ENCODE measurements at places on chromosomes 6 and 20.

DNA sequence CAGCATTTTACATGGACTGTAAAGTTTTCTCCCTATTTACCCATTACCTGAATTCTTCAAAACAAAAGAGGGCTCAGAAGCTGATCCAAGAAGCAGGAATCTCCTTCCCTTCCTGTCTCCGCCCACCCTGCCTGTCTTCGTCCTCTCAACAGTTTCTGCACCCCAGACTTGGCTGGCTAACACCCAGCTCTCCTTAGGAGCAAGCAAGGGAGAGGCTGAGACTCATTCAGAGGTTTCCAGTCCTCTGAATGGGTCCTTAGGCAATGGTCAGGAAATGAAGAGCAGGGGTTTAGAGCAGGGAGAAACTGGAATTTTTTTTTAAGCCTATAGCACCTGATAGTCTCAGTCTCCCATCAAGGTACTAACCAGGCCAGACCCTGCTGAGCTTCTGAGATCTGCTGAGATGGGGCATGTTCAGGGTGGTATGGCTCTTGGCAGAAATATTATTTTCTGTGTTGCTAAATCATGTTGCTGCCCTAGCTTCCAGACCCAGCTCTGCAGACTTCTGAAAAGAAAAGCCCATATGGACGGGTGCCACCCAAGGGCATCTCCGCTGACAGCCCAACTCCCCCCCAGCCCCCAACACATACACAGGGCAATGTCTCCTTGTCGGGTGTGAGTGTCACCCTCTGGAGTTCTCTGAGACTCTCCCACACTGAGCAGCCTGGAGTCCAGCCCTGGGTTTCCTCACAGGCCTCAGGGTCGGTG lies 74.6 kb upstream of the CD93 start:
- no peak for DNase-seq

DNA sequence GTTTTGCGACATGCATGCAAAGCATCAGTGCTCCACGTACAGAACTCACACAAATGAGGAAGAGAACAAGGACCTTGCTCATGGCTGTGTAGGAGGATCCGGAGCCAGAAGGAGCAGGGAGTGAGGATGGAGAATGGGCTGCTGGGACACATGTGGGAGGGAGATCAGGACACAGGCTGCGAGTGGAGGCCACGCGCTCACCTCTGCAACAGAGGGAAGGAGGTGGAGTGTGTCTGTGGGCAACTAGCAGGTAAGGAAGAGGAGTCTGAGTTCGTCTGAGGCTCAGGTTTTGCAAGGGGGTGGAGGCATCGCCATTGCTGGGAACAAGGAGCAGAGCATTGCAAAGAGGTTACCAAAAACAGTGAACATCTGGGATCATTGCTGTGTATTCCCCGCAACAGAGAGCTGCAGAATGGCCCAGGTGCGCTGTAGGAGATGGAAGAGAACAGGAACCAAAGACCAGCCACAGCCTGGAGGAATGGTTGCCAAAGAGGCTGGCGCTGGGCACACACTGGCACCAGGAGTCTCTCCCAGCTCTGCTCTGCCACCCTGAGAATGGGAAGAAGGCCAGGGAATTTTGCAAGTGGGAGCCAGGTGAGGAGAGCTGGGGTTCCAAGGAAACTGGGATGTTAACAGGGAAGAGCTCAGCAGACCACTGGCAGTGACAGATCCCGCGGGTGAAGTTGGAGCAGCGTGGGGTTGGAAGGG lies 90.0 kb upstream of the RPS6KA2 start:
- no peak for DNase-seq

DNA sequence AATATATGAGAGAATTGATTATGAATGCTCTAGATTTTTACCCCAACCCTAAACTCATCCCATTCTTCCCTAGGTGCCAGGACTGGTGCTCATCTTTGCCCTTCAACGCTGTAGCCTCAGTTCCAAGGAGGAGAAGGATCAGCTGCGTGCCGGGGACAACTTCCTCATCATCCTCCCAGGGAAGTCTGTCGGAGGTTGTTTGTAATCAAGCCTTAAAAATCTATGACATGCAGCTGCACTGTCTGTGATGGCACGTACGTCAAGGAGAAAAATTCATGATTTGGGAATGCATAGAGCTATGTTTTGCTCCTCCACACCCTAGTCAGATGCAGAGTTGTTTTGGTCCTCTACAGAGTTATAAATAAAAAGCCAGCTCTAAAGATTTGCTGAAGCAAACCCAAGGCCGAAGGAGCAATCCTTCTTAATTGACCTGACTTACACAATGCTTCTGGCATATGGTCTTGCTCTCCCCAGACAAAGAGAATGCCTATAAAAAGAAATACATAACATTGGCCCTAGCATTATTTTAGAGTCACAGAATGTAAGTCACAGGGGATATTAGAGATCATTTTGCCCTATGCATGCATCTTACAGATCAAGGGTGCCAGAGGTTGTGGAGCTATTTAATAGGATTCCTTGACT lies 244.2 kb downstream of the HIVEP2 start:
- DNase-seq, result no peak

DNA sequence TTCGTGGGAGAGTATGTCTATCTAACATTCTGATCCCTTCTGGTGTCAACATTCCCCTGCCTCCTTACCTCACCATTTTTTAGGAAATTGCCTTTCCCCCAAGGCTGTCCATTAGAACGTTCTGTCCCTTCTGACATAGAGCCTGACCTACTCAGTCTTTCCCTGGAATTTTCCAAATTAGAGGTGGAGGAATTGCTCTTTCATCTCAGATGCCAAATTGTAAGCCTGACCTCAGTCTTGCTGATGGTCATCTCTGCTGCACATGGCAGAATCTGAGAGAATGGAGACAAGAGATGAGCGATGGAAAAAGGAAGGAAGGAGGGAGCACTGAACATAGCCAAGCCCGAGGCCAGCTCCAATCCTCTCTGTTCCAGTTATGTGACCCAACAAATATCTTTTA lies 5.4 kb upstream of the GCM1 start:
- DNase-seq, result no peak

- no peak for DNase-seq
Measured at GRCh38 chr20:63534831-63535651, 2.1 kb downstream of the PTK6 start.

DNA sequence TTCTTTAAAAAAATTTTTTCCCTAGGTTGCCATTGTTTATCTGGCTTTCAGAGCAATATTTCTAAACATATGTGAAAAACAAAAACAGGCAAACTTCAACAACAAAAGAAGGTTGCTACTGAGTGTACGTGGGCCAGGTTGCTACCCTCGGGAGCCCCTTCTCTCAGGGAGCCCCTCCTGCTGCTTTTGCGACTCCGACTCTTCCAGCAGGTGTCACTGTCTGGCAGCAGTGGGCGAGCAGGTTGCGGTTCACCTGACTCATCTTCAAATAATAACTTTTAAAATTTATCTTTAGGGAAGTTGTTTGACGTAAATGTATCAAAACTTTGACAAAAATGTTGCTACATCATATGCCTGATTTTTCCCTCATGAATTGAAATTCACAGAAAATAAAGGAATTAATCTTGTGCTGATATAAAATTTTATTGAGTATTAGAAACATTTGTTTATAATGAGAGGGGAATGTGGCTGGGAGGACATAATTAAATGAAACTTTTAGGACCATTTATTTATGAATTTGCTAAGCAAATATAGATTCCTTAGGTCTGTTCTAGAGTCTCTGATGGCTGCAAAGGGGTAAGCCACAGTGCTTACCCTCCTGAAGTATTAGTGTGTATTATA lies 138.8 kb downstream of the HIVEP1 start:
- peak; percentile 16 for DNase-seq

DNA sequence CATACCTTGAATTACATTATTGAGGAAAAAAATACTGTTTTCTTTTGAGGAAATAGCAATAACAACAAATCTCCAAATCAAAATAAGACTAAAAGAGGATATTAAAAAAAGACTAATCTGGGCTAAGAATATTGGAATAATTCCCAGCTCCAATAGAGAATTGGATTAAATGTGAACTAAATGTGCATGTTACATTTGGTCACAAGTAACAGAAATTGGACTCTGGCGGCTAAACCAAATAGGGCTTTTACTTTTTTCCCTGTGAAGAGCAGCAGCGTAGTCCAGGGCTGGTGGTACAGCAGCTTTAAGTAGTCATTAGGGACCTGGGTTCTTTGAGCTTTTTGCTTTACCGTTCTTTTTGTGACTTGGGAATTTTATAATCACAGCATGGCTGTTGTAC lies 71.9 kb downstream of the ELOVL2 start:
- no peak for DNase-seq

DNA sequence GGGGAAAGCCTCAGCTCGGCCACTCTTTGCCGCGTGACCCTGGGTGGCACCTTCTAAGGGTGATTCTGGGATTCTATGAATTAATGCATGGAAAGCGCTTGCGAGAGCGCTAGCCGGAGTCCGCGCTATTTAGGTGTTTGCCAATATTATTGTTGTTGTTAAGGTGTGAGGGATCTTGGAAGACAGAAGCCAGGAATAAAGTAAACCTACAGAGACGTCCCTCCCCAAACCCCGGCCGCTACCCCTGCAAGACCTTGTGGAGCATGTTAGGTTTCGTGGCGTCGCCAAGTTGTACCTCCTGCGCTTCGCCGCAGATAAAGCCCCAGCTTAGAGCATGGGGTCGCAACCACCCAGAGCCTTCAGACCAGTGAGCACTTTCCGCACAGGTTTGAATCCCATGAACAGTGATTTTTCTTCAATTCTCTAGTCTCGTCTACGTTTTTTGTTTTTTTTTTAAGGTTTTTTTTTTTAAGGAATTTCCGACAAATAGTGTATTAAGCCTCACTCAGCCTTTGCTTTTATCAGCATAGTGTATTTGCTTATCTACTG lies 16.9 kb upstream of the ZSCAN9 start:
- DNase-seq, result no peak

GRCh38 chr6:165577556-165577955 lies 85.5 kb downstream of the PDE10A start:
- no peak for DNase-seq

- no peak for DNase-seq
Measured at GRCh38 chr6:42467651-42468050, 15.9 kb upstream of the TRERF1 start.

DNA sequence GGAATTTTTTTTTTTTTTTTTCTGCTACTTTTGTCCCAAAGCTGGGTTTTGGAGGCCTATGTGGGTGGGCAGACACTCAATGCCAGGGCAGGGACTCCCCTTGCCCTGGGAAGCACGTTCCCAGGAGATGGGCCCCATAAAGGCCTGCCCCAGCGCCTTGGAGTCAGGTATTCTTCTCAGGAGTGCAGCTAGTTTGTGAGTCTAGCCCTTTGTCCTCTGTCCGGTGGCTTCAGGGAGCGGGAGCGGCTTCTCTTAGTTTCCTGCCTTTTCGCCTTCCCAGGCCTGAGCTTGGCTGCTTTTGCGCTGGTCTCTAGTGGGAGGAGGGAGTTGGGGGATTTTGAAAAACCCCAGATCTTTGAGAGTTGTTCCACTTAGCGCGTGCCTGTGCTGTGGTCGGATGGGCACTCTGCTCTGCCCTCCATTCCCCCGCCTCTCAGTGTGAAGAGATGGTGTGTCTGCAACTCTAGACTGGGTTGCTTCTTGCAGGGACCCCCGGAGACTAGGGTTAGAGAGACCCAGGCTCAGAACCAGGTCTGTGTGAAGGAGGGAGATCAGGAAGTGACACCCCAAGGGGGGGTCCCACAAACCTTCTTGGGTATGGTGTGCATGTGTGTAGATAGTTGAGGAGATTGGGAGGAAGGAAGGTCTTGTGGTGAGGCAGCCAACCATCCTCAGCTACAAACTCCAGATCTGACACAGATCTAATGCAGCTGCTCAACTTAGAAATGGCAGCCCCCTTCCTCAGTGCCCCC lies 1.3 kb downstream of the PLCG1 start:
- no peak for DNase-seq

DNA sequence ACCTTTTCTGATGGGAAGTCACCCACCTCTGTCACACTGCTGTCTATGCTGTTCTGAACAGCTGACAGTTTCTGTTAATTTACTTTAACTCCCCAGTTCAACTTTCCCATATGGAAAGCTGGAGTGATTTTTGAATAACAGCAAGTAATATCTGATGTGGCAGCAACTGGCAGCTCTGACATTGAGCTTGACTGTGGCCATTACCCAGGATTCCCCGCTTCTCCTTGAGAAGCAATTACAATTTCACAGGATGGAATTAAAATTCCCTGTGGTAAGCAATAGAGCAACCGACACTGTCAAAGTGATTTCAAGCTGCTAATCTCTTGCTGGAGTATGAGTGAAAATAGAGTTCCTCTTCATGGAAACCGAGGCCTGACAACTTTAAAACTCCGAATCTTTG lies 348.1 kb upstream of the SOX4 start:
- DNase-seq, result no peak

- DNase-seq, result no peak
Measured at GRCh38 chr6:156879591-156879990, 102.4 kb downstream of the ARID1B start.

- DNase-seq, result no peak
Measured at GRCh38 chr6:84026721-84027164, 6.8 kb upstream of the MRAP2 start.

DNA sequence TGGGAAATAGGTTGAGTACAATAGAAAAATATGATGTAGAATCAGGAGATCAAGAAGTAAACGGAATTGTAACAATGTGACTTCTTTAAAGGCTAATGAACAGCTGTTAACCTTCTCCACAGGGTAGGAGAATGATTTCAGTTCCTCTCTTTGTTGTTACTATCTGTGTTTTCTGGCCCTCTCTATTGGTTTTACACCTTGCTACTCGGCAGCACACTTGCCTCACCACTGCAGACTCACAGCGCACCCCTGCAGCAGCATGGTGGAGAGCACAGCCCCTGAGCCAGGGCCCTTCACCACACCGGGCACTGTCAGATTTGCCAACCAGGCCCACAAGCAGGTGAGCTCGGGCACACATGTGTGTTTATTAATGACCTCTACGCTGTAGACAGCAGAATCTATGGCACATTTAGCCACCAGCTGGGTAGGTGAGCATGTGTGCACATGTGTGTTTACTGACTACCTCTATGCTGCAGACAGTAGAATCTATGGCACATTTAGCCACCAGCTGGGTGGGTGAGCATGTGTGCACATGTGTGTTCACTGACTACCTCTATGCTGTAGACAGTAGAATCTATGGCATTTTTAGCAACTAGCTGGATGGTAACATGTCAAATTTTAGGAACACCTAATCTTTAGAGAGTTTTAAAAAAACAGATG lies 16.8 kb downstream of the SFT2D1 start:
- no peak for DNase-seq

- DNase-seq, result no peak
Measured at GRCh38 chr20:43744151-43744611, 17.4 kb upstream of the GTSF1L start.

DNA sequence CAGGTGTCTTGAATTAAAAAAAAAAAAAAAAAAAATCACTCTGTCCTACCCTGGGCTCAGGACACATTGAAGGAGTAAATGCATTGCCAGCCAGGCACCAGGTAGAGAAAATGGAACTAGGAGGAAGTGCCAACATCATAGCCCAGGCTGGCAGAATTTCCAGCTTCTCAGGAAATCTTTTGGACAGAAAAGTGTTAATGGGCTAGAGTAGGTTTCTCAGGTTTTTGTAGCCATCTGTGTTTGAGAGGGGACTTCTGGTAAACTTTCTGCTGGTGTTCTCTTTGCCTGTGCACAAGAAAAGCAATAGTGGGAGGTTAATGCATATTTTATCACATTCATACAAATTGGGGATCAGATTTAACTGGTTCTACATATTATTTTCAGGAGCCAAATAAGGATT lies 678.3 kb upstream of the NRSN1 start:
- DNase-seq, result no peak

Measured in stimulated activated CD4-positive, alpha-beta T cell treated with anti-CD3 and anti-CD28 coated beads, Interleukin-1b, Interleukin-23, amount 100 ng/mL, for 4 hours (primary cell).